ENCODE measurements at places on chromosomes 7 and 10. TPM values are rescaled to one million over a fixed set of nuclear protein-coding genes. Genes with fewer than 3 reads are reported as not detected.

GRCh38 chr10:97714401-97715258 is 1.1 kb downstream of the MARVELD1 start:
- DNase-seq = peak; percentile 68

- no peak for DNase-seq
These were observed 93.2 kb upstream of the DGKB start for GRCh38 chr7:14995774-14996173.

The ENKUR gene
- 4.2 TPM for polyA plus RNA-seq

GRCh38 chr10:28807760-28808613 is 130.7 kb downstream of the BAMBI start:
- no peak for DNase-seq

The HKDC1 gene
- polyA plus RNA-seq = 15.6 TPM

GRCh38 chr10:82392533-82392932 is 517.5 kb downstream of the NRG3 start:
- no peak for DNase-seq

GRCh38 chr7:7857143-7857583 is 111.4 kb upstream of the GLCCI1 start:
- no peak for DNase-seq

The ANK3 gene
- 178 TPM for polyA plus RNA-seq

GRCh38 chr10:14192746-14193145 is 138.0 kb downstream of the FRMD4A start:
- no peak for DNase-seq

- DNase-seq = no peak
These were observed 76.7 kb downstream of the ATXN7L1 start for GRCh38 chr7:105799677-105800076.

DNA sequence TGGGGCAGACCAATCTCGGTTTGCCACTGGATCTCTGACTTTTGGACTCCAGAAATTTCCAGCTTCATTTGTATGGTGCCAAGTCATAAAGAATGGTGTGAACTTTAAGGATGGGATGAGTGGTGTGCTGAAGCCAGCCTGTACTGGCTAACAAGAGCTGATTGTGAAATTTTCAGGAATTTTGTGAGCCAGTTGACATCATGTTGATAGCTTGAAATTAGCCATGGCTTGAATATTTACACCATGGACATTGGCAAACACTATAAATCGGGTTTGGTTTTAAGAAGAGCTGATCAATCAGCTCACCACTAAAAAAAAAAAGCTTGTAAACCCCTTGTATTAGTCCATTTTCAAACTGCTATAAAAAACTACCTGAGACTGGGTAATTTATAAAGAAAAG is 14.1 kb upstream of the MYH16 start:
- no peak for DNase-seq

The NODAL gene
- polyA plus RNA-seq = 0.33 TPM

- no peak for DNase-seq
These were observed 96.4 kb downstream of the ARHGAP12 start for GRCh38 chr10:31832261-31832660.

- DNase-seq = no peak
These were observed 69.9 kb downstream of the HYCC1 start for GRCh38 chr7:22944022-22944421.

The WIPF3 gene
- 5.6 TPM for polyA plus RNA-seq

GRCh38 chr7:135659159-135659846 is 3.0 kb upstream of the STMP1 start:
- no peak for DNase-seq

DNA sequence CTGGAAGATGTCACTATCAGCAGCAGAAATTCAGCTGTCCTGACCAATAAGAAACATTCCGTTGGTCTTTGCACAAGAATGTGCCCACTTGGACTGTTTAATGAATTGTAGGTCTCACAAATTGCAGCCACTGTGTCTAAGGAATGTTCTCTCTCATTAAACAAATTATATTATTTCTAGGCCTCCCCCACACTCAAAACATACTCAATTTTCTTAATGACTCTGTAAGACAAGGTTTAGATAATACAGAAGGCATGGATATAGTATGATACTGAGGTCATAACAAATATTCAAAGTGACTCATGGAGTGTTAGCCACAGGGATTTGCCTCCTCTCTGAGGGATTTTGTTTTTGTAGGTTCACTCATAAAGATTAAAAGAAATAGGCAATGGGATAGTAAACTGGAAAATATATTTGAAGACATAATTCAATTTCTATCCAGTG is 197.5 kb downstream of the PTN start:
- DNase-seq = no peak

The ZC3HAV1 gene
- 27.6 TPM for polyA plus RNA-seq

- no peak for DNase-seq
These were observed 196.6 kb downstream of the TRIL start for GRCh38 chr7:28761505-28761904.

GRCh38 chr7:26307791-26308190 is 16.1 kb downstream of the SNX10 start:
- DNase-seq = no peak

- DNase-seq = no peak
These were observed 14.8 kb downstream of the ZSCAN25 start for GRCh38 chr7:99631295-99632109.

DNA sequence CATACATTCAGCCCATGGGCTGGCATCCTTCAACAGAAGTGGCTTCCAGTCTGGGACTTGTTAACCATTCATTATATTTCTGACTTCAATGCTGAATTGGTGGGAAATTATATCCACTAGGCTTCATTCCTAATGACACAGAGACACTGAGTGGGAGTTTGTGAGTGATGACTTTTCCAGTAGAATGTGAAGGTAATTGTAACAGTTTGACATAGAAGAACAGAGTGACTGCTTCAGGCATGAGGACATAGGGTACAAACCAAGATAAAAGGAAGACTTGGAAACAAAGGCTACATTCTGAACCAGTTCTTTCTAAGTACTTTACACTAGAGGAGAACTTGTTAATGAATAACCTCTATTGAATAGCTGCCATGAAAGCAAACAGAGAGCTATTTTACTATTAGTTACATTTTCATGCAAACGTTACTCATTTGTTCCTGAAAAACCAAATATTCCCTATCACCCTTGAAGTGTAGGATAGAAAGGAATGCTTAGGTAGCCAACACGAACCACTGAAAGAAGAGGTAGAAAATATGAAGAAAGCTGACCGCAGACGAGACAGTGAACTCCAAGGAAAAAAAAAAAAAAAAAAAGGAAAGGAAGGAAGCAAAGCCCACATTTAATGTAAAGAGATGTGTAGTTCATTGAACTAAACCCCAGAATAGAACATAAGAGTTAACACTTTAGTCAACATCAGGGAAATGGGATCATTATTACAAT is 237.0 kb upstream of the SEMA3C start:
- DNase-seq = peak; percentile 20

The WDFY4 gene
- 2.8 TPM for polyA plus RNA-seq

- no peak for DNase-seq
These were observed 7.5 kb downstream of the SNX13 start for GRCh38 chr7:17932770-17933169.

DNA sequence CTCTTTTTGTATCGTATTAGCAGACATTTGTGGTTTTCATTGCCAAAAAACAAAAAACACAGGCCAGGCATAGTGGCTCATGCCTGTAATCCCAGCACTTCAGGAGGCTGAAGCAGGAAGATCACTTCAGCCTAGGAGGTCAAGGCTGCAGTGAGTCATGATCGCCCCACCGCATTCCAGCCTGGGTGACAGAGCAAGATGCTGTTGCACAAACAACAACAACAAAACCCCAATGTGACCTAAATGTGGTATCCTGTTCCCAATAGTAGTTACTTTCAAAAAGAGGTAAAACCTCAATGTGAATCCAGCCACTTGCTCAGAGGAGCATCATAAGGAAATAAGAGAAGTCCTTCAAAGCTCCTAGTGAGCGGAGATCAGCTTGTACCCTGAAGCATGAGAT is 45.8 kb upstream of the SKAP2 start:
- DNase-seq = no peak

DNA sequence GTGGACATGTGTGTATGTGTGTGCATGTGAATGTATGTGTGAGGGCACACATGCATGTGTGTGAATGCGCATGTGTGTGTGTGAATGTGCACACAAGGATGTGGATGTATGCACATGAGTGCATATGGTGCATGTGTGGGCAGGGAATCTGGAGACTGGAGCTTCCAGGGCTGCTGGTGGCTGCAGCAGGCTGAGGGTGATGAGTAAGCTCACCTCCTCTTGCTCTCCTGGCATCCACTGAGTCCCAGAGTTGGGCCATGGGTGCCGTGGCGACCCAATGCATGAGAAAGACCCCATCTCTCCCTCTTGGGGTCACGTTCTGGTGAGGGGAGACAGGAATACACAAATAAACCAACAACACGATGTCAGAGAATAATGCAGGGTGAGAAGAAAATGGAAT is 33.3 kb upstream of the COL13A1 start:
- DNase-seq = no peak

- no peak for DNase-seq
These were observed 8.0 kb downstream of the KLF6 start for GRCh38 chr10:3776796-3777571.

The PTPRE gene
- polyA plus RNA-seq = 5.7 TPM

- no peak for DNase-seq
These were observed 1.9 kb downstream of the COBL start for GRCh38 chr7:51314726-51315125.

- peak; percentile 66 for DNase-seq
These were observed 118.5 kb downstream of the VTI1A start for GRCh38 chr10:112565434-112566053.

DNA sequence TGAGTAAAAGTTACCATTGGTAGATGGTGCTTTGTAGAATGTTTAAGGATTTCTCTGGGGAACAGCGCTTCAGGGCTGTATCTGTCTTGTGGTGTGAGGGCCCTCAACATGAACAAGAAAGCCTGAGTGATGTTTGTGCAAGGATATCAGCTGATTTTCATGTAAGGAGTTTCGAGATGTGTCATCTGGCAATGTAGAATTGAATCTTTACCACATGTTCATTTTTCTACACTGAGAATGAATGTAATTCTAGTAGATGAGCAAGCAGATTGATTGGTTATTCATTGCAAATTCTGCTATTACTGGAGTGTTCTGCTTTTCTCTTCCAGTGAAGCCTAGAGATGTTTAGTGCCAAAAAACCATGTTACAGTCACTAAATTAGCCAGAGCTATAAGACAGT is 87.7 kb downstream of the ST7 start:
- DNase-seq = no peak

- no peak for DNase-seq
These were observed 10.4 kb upstream of the ZNF485 start for GRCh38 chr10:43595739-43596298.

DNA sequence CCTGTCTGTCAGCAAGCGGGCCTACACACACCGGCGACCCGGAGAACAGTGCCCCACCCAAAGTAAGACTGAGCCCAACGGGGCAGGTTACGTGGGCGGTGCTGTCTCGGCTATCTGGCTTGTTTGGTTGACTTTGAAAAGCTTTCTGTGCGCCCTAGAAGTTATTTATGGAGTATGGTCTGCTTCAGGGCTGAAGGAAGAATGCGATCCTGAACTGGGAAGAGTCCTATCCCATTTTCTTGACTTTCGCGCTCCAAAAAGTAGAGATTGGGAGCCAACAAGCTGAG is 1.5 kb downstream of the INA start:
- DNase-seq = no peak

DNA sequence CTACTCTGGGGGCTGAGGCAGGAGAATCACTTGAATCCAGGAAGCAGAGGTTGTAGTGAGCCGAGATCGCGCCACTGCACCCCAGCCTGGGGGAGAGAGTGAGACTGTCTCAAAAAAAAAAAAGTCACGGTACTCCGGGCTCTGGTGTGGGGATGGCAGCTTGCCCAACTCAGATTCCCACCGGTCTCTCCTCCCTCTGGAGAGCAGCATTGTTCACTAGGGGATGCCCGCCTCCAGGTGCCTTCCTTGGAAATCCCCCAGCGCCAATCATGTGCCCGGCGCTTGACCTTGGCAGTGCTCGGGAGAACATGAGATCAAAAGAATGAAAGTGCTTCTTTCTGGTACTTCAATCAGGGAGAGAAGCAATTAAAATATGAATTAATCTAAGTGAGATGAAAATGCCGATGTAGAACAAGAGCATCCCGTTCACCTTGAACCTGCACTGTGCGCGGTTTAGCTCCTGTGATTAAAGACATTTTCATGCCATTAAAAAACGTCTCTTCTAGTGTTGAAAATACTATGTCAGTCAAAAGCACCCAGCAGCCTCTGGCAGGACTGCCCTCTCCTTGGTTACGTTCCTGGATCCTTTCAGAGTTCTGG is 1127.3 kb upstream of the AUTS2 start:
- DNase-seq = no peak

DNA sequence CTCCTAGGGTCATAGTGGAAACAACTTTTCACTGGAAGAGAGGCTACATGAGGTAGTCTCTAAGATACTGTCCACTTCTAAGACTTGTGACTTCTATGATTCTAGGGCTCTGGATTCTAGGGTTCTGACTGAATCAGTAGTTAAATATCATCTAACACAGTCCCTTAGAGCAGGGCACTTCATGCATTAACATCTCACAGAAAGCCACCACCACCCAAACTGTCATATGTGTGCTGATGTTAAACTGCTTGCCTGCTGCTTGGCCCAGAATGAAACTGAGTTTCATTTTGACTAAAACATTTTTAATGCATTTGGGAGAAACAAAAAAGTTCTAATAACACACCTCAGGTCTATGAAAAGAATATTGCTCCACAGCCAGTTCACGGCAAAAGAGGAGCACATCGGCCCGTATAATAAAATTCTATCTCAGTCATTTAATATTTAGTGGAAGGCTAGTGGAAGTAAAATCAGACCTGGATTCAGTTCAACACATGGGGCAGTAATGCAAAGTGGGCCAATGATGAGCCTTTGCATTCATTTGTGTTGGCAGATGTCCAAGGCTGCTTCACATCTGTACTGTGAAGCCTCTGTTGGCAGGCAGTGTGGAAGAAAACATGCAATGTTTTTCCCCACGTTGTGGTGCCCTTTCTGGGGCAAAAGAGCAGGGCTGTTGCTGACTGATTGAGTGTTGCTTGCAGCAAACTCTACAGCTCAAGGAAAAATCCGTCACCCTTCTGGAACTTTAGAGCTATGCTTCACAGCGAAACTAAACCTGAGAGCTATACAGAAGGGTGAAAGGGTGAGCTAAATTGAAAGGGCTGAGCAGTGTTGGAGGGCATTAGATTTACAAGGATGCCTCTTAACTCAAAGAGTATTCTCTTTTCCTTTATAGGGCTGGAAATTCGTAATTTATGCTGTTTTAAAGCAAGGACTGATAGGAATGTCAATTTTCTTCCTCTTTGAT is 33.5 kb upstream of the AUTS2 start:
- DNase-seq = peak; percentile 49

The LRIT1 gene
- polyA plus RNA-seq = not detected

DNA sequence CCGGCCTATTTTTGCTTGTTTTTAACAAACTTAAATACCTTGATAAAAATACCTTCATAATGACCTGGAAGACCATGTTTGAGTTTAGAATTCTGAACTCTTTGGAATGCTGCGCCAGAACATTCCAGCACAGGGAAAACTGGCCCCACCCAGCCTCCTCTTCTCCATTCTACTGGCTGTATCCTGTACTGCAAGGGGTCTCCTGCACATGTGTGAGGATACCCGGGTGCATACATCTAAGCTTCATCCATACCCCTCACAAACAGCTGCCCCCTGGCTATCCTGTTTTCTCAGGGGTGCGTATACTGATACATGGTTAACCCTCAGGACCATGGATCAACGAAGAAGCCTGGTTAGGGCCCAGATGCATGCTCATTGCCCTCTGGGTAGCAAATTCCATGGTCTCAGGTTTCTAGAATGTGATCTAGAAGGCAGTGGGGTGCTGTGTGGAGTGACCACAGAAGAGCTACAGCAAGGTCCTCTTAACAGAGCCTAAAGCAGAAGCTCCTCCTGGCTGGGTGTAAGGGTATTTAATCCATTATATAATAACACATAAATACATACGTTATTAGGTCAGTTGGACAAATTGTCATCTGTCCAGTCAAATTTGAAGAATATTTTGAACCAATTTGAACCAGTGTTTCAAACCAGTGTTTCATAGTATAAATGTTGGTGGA is 26.1 kb downstream of the HACD1 start:
- no peak for DNase-seq

Measured in renal cortex interstitium (tissue), 15 donors.